NCI-H1436 (cell line): ENCODE measurements at places on chromosomes 13 and 19.

GRCh38 chr13:33528896-33529295 lies 243.3 kb upstream of the STARD13 start:
- DNase-seq, result no peak

DNA sequence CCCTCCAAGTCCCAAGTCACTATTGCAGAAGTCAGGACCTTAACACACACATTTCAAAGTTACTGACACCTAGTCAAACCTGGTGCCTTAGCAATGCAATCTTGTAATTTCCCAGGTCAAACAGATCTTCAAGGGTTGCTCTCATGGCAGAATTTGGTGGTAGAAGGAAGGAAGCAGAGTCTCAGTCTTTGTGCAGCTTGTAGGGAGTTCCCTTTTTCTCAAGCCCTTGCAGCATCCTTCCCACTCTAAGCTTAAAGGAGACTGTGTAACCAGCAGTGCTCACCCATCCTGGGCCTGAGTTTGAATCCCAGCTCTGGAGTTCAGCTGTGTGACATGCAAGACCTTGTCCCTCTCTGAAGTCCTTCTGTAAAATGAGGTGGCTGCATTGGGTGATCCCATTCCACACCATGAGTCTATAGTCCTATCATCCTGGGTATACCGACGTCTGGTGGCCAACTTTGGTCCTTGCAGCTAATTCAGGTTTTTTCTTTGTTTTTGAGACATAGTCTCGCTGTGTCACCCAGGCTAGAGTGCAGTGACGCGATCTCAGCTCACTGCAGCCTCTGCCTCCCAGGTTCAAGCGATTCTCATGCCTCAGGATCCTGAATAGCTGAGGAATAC lies 9.8 kb downstream of the SIGLEC10 start:
- DNase-seq, result no peak

- DNase-seq, result no peak
These were observed 8.6 kb downstream of the AKAP11 start for GRCh38 chr13:42280537-42280936.

DNA sequence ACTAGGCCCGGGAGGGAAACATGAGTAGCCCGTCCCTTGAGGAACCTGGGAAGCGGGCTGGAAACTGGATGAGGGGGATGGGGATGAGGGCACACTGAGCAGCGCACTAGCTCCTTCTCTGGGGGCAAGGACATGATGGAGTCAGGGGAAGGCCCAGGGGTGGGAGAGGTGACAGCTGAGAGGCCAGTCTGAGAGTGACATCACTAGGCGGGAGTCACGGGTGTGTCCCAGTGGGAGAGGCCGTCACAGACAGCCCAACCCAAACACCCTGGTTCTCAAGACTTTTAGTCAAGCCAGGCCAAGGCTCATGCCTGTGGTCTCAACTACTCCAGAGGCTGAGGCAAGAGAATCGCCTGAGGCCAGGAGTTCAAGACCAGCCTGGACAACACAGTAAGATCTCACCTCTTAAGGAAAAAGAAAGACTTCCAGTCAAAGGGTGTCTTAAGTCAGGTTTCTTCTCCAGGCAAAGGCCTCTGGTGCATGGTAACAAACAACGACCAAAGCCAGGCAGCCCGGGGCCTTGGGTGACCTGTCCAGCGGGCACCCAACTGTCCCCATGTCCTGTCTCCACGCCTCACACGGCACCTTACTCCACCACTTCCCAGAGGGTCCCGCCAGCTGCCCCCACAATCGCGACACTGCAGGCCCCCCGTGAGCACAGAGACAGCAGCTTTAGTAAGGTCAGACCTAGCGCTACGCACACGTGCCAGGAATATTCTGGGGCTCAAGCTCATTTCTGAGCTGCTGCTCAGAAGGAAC lies 25.5 kb upstream of the TIMM44 start:
- DNase-seq, result no peak

GRCh38 chr13:111115061-111115964 lies at the start of gene ARHGEF7:
Gene ARHGEF7 (plus strand): TSS chr13:111115310. CDS start chr13:111115527, 217 bp downstream.
- DNase-seq, result no peak

GRCh38 chr19:55131421-55131820 lies 14.0 kb upstream of the PPP1R12C start:
- no peak for DNase-seq

DNA sequence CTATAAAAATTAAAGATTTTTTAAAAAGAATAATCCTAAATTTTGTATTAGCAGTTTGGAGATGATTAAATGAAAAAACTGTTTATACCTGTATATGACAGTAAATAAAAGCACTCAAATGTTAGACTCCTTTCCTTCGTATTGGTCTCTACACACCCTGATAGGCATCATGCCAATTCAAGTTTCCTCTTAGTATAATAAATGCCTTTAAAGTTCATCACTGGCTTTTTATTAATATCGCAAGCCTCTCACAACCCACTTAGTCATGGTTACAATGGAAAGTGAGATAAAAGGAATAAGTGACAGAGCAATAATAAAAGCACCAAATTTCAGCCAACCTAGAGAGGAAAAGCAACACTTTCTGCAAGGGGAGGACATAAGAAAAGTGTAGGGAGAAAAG lies 102.2 kb downstream of the PIBF1 start:
- DNase-seq, result no peak

- DNase-seq, result no peak
These were observed 214.7 kb downstream of the SLITRK1 start for GRCh38 chr13:83667606-83668005.

GRCh38 chr19:15028490-15028889 lies 20.8 kb upstream of the CASP14 start:
- DNase-seq, result no peak

DNA sequence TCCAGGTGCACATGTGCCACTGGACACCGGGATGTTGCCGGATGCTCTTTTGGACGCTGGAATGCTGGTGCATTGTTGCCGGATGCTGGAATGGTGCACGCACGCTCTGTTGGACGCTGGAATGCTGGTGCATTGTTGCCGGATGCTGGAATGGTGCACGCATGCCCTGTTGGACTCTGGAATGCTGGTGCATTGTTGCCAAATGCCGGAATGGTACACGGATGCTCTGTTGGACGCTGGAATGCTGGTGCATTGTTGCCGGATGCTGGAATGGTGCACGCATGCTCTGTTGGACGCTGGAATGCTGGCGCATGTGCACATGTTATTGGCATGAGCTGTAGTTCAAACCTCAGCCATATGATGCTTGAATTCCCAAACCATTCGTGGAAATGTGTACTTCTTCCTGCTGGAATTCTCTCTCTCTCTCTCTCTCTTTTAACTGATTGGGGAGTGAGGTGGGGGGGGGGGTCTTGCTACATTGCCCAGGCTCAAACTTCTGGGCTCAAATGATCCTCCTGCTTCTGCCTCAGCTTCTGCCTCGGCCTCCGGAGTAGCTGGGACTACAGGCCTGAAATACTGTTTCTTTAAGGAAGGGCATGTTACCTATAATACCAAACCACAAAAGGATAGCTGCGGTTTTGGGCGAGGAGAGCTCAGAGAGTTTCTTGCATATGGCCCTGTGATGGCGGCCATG lies 1.2 kb upstream of the MCF2L start:
- no peak for DNase-seq

DNA sequence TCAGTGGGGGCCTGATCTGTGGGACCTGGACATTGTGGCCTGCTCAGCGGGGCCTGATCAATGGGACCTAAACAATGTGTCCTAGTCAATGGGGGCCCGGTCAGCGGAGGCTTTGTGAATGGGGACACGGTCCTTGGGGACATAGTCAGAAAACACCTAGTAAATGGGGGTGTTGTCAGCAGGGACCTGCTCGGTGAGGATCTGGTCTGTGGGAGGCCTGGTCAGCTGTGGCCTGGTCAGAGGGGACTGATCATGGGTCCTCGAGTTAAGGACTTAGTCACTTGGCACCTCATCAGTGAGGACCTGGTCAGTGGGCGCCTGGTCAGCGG lies 44.5 kb upstream of the TPM4 start:
- DNase-seq, result no peak

- DNase-seq, result no peak
These were observed 1687.5 kb downstream of the EFNB2 start for GRCh38 chr13:104847922-104848321.

DNA sequence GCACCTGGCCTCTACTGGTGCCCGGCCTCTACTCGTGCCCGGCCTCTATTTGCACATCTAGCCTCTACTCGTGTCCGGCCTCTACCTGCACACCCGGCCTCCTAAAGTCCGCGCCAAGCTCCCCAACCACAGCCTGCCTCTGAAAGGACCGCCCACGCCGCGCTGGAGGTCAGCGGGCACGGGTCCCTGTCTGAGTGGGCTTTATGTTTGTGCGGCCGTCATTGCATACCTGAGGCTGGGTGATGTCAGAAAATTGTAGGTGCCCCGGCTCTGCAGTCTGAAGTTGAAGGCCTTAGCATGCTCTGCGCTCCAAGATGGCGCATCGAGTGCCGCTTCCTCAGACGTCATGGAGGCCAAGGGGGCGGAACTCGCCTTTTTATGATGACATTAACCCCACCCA lies 1.1 kb downstream of the ZNF135 start:
- no peak for DNase-seq

DNA sequence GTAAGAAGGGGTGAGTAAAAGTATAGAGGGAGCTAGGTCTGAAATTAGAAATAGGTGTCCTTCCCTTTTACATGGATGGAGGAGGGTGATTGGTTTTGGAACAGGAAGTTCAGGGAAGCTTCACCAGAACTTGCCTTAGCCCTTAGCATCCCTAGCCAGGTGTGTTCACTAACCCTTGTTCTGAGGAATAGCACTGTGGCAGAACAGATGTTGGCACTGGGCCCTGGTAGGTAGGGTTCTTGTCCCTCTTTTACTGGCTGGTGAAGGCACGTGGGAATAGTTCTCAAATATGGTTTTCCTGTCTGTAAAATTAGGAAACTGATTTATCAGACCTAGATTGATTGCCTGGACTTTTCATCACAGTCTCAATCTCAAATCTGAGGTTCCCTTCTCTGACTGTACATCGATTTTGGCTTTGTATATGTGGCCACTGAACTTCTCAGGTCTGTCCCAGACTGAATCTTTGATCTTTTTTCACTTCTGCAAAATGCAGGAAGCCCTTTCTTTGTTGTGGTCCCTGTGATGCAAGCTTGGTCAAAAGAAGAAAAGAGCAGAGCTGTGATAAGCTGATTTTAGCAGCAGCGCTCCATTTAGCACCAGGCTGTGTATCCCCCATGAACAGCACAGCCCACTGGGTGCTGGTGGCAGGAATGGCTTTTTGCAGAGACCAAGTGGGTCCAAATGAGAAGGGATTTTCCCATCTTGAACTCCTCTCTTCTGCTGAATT lies 86.2 kb upstream of the HTR2A start:
- DNase-seq, result no peak

GRCh38 chr19:1087813-1088415 lies 7.3 kb downstream of the POLR2E start:
- no peak for DNase-seq

- DNase-seq, result no peak
These were observed 548.5 kb upstream of the KLF12 start for GRCh38 chr13:74682746-74683145.

GRCh38 chr13:69955271-69955670 lies 152.4 kb upstream of the ATXN8OS start:
- DNase-seq, result no peak

- no peak for DNase-seq
These were observed 8.9 kb upstream of the ZNF726 start for GRCh38 chr19:23905771-23906170.

GRCh38 chr13:105928048-105928447 lies 607.4 kb downstream of the EFNB2 start:
- no peak for DNase-seq

DNA sequence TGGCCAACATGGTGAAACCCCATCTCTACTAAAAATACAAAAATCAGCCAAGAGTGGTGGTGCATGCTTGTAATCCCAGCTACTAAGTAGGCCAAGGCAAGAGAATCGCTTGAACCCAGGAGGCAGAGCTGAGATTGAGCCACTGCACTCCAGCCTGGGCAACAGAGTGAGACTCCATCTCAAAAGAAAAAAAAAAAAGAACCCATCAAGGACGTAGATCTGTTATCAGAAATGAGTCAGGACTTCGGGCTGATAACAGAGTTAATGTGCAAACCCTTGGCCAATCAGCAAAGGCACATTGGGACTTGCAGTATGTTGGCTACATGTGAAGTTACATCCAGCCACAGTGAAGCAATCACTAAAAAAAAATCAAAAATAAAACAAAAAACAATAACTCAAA lies 4.8 kb upstream of the LGALS7B start:
- DNase-seq, result no peak

- no peak for DNase-seq
These were observed 10.2 kb downstream of the PPP1R14A start for GRCh38 chr19:38245826-38246498.

- no peak for DNase-seq
These were observed 575 bp upstream of the OXGR1 start for GRCh38 chr13:96994858-96995243.

GRCh38 chr13:40345149-40345514 lies 321.3 kb downstream of the FOXO1 start:
- no peak for DNase-seq

- DNase-seq, result no peak
These were observed 10.8 kb downstream of the EPN1 start for GRCh38 chr19:55685776-55686175.

GRCh38 chr13:100528820-100529219 lies 59.8 kb downstream of the GGACT start:
- DNase-seq, result no peak

GRCh38 chr13:20428666-20429644 lies 96.7 kb downstream of the CRYL1 start:
- no peak for DNase-seq

DNA sequence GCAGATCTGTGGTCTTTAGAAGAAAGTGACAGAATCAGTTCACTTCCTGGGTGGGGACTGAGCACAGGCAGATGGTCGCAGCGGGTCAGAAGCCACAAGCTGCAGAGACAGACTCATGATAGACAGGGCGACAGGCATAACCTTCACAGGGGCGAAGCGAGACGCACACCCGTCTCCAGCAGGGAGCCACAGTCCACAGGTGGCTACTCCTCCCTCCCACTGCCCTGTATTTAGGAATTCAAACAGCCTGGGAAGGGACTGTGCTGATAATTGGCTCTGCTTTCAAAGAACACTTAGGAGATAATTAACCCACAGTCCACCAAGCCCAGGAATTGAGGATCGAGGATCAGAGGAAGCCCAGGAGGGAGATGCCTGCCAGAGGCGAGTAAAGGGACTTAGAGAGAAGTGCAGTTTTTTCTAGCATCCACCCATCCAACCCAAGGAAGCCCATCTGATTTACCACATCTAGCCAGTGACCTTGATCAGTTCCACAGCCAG lies 23.2 kb downstream of the RFX2 start:
- DNase-seq, result no peak

GRCh38 chr13:26604784-26605545 lies 47.5 kb downstream of the WASF3 start:
- DNase-seq, result no peak

DNA sequence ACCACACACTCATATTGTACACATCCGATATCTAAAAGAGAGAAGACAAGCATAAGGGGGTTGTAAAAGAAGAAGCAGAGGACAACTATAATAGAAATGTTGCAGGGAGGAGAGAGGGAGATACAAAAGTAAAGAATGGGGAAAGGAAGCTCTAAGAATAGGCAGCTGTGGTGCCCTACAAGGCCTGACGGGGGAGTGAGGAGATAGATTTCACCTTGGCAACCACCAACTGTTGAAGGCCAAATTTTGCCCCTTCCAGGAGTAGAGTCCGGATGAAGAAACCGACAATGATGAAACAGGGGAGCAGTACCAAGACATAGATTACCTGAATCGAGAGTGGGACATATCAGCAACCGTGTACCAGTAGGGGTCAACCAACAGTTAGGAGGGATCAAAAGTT lies 15.9 kb downstream of the SLC6A16 start:
- DNase-seq, result no peak

GRCh38 chr13:99996381-99996973 lies 14.9 kb downstream of the ZIC2 start:
- no peak for DNase-seq

- DNase-seq, result no peak
These were observed 173.6 kb downstream of the NDFIP2 start for GRCh38 chr13:79654520-79654919.

GRCh38 chr19:610801-611480 lies 21.3 kb downstream of the HCN2 start:
- DNase-seq, result peak; percentile 53
